ENCODE measurements at places on chromosomes 2 and 18.
A peak's percentile ranks its signal among the peaks of the same experiment; 100 is the strongest.

DNA sequence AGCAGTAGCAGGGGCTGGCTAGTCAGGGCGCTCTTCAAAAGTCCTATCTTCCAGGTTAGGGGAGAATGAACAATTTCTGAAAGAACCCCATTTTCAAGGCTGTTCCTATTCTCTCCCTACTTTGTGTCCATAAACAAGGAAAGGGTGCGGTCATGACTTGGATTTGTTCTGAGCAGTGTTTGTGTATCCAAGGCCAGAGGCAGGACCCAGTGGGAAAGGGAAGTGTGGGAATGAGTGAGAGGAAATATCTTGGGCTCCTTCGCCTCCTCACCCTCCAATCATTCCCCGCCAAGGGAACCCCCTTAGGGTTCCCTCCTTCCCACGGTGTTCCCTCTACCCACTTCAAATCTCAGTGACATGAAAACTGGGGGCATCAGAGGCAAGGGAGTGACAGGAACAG, 25.5 kb upstream of the SPTBN1 start:
- DNase-seq: no peak

- DNase-seq: no peak
Observed at GRCh38 chr2:79578952-79579351, 66.1 kb downstream of the CTNNA2 start.

DNA sequence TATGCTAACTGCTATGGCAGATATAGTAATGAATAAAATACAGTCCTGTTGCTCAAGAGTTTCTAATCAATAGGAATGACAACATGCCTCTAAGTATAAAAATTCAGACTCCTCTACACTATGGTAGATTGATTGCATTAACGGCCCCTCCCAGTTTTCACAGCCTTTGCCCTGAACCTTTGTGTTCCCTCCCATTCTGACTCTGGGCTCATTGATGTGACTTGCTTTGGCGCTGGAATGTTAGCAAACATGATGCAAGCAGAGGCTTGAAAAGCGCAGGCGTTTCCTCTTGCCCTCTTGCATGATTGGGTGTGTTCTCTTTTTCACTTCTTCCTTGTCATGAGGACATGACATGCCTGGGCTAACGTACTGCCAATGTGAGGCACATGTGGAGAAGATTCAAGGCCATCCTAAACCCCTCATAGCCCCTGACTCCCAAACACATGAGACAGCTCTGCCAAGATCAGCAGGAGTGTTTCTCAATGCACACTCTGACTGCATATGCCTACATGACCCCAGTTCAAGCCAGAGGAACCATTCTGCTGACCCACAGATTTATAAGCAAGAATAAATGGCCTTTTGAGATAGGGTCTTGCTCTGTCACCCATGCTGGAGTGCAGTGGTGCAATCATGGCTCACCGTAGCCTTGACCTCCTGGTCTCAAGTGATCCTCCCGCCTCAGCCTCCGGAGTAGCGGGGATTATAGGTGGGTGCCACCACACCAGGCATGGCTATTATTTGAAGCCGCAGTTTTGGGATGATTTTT, 49.7 kb upstream of the CD28 start:
- DNase-seq: no peak

DNA sequence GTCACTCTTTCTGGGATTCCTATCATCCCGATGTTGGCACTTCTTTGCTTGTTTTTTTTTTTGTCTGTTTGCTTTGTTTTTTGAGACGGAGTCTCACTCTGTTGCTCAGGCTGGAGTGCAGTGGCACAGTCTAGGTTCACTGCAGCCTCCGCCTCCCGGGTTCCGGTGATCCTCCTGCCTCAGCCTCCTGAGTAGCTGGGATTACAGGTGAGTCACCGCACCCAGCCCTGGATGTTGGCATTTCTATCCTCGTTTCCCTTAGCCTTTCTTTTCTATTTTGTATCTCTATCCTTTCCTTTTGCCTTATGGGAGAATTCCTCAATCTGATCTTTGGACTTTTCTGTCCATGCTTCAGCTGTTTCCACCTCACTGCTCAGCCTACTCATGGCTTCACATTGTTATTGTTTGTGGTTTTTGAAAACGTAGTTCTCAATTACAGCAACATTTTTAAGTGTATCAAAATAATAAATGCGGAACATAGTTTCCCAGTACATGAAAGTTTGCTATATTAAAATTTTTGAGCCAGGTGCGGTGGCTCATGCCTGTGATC, 62.1 kb upstream of the ZNF516 start:
- DNase-seq: no peak

- DNase-seq: no peak
Observed at GRCh38 chr2:111052621-111053020, 68.1 kb upstream of the BCL2L11 start.

GRCh38 chr2:42923580-42924417, 131.4 kb upstream of the HAAO start:
- no peak for DNase-seq

DNA sequence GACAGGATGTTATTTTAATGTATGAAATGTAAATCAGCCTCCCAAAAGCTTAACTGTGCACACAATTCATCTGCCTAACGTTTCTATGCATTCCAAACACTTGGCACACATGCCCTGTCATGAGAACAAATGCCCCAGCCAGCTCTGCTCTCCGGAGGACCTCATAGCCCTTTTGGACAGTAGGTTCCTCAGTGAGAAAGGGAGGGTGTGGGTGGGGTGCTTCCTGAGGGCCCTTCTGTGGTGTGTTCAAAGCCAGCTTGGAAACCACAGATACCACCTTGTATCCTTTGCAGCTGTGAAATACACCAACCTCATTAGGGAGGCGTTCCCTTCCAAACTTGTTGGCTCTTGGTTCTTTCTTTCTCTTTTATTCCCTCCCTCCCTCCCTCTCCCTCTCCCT, 102.2 kb upstream of the ASB18 start:
- DNase-seq: peak; percentile 26

DNA sequence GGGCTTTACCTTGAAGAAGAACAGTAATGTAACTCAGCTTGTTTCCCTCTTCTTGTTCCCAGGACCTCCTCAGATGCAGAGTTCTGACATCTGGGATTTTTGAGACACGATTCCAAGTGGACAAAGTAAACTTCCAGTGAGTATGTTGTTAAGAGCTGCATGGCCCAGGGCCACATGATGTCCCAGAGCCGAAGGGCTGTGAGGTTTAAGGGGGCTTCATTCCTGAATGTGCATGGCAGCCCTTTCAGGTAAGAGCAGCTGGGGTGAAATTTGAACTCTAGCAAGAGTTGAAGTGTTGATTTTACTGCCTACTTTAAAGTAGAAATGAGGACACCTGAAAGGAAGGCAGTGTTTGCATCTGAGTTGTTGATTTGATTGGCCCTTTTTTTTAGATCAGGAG, 13.3 kb downstream of the CHMP1B start:
- no peak for DNase-seq

DNA sequence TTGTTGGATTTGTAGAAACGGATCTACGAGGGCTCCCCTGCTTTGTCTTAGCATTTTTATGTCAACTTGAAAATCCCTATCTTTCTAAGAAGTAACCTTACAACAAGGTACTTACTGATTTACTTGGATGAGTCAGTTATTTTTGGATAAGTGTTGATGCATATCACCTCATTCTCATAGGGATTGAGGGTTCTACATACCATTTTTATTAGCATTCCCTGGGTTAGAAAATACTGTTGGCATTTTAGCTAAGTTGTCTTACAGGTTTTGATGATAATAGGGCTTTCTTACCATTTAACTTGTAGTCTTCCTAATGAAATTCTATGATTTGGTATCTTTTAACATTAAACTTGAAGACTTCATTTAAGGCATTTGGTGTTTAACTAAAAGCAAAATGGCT, 125.2 kb downstream of the UBE2E3 start:
- no peak for DNase-seq

- no peak for DNase-seq
Observed at GRCh38 chr2:26529406-26530239, 51.7 kb upstream of the OTOF start.

GRCh38 chr2:33131111-33131510, 184.4 kb downstream of the LTBP1 start:
- DNase-seq: no peak

Measured in activated gamma-delta T cell treated with Interleukin-2 at 50 U/mL for 16 hours (primary cell).